Activated T-cell treated with anti-CD3 and anti-CD28 coated beads, Interleukin-2, amount 50 U/mL, for 72 hours (primary cell): ENCODE measurements at places on chromosomes 3 and 15. TPM values are rescaled to one million over a fixed set of nuclear protein-coding genes. Genes with fewer than 3 reads are reported as not detected.
A peak's percentile ranks its signal among the peaks of the same experiment; 100 is the strongest.

GMPPB gene
- total RNA-seq, result 33.4 TPM

GRCh38 chr3:177679568-177680471, 482.5 kb upstream of the TBL1XR1 start:
- H3K27ac ChIP-seq, result peak overlapping the region; percentile 10
- H3K27me3 ChIP-seq, result no peaks in the 10 kb centered on the region
- peak overlapping the region; percentile 45 for H3K4me3 ChIP-seq
- DNase-seq, result peak; percentile 35
- peaks cover 29% of the 10 kb centered on the region for H3K4me1 ChIP-seq

DNA sequence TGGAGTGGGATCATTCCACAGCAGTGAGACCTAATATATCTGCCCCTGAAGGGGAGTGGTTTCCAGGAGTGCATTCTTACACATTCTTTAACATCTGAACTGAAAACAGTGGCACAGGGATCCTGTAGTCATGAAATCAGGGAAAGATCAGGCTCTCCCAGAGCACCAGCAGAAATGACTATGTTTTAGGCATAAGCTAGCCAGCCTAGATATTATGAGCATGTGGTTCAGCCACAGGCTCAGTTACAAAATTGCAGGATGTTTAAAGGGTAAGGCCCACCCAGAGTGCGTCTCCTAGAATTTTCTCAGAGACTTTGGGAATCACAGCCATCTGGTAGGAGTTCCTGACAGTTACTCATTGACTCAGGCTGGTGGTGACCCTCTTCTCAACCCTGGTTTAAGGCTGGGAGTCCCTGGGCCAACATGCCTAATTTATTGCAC, 20.9 kb downstream of the FSTL1 start:
- no peaks in the 10 kb centered on the region for H3K4me1 ChIP-seq
- H3K36me3 ChIP-seq, result no peaks in the 10 kb centered on the region
- no peak overlapping the region for H3K27ac ChIP-seq
- DNase-seq, result no peak
- peaks cover 19% of the 10 kb centered on the region for H3K27me3 ChIP-seq

EPB42 gene
- total RNA-seq, result not detected

TF gene
- 1.9 TPM for total RNA-seq

SPATA12 gene
- not detected for total RNA-seq

GRCh38 chr15:68195336-68196112, 9.6 kb downstream of the CALML4 start:
- H3K27me3 ChIP-seq, result no peaks in the 10 kb centered on the region
- no peaks in the 10 kb centered on the region for H3K4me1 ChIP-seq
- peaks cover 5% of the 10 kb centered on the region for H3K36me3 ChIP-seq
- peak overlapping the region; percentile 41 for H3K27ac ChIP-seq
- DNase-seq, result no peak

MYRIP gene
- not detected for total RNA-seq

DNA sequence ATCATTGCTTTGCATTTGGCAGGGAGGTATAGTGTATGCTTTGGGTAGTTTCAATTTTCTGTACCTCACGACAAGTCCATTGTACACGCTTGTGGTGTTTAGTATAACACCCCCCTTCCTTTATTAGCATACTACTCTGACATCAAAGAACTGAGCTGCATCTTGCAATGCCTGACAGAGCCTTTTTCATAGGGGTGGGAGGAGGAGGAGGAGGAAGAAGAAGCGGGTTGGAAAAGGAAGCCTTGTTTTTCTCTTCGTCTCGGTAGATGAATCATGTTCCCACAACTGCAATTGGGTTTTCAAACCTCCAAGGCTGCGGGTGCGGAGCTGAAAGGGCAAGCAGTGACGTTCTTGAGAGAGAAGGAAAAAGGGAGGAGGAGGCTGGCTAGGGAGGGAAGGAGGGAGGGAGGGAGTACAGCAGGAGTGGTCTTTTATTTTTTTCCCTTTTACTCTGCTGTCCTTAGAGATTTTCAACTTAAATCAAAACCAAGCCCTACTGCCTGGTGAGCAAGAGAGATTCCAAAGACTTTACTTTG, 175.7 kb downstream of the KLHL25 start:
- no peaks in the 10 kb centered on the region for H3K27me3 ChIP-seq
- H3K4me1 ChIP-seq, result peaks cover 28% of the 10 kb centered on the region
- no peak overlapping the region for H3K4me3 ChIP-seq
- no peaks in the 10 kb centered on the region for H3K36me3 ChIP-seq
- no peak overlapping the region for H3K27ac ChIP-seq

ILDR1 gene
- 0.28 TPM for total RNA-seq

DNA sequence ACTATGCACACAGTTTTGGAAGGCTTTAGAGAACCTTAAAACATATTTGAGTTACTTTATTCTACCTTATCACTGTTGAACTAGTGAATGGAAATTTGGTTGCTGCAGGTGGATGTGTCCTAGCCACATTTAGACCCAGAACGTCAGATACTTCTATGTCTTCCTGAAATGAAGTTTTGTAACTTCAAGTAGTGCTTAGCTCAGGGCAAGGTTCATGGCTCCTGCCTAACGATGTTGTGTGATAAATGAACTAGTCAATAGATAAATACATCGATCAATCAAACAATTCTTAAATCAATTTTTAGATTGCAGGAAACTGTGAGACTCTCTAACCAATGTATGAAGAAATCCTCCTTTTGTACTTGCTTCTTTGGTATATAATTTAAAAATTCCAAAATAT, 37.2 kb upstream of the TM4SF4 start:
- H3K4me3 ChIP-seq, result no peak overlapping the region
- no peaks in the 10 kb centered on the region for H3K4me1 ChIP-seq
- no peak for DNase-seq
- no peak overlapping the region for H3K27ac ChIP-seq
- peaks cover 7% of the 10 kb centered on the region for H3K27me3 ChIP-seq
- no peaks in the 10 kb centered on the region for H3K36me3 ChIP-seq

DNA sequence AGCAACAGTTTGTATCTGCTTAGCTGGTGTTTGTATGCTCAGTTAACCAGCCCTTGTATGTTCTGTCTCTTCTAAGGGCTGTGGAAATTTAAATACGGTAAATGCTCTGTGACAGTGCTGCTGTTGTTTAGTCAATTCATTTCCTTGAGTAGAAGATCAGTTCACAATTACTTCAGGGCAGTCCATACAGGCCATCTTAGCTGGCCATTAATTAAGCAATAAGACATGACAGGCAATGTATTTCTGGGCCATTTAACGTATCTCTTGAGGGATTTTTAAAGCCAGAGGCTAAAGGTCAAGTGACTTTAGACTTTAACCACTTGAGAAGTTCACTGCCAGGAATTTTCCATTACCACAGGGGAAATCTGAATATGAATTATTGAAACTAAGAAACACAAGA, 351.8 kb downstream of the ZIC1 start:
- H3K4me1 ChIP-seq, result no peaks in the 10 kb centered on the region
- H3K36me3 ChIP-seq, result no peaks in the 10 kb centered on the region
- no peak for DNase-seq
- no peak overlapping the region for H3K4me3 ChIP-seq

- H3K36me3 ChIP-seq, result peaks cover 33% of the 10 kb centered on the region
- H3K4me3 ChIP-seq, result peak overlapping the region; percentile 99
- H3K27ac ChIP-seq, result peak overlapping the region; percentile 100
- no peaks in the 10 kb centered on the region for H3K27me3 ChIP-seq
- peak; percentile 49 for DNase-seq
- H3K4me1 ChIP-seq, result peaks cover 66% of the 10 kb centered on the region
Observed at GRCh38 chr3:69197922-69198530, 75.6 kb upstream of the LMOD3 start.

GRCh38 chr15:42048821-42049200, 28.0 kb upstream of the PLA2G4E start:
- no peak overlapping the region for H3K27ac ChIP-seq
- H3K36me3 ChIP-seq, result no peaks in the 10 kb centered on the region
- DNase-seq, result no peak
- H3K4me3 ChIP-seq, result no peak overlapping the region
- H3K4me1 ChIP-seq, result peaks cover 5% of the 10 kb centered on the region

GRCh38 chr3:54228806-54229205, 106.5 kb downstream of the CACNA2D3 start:
- no peaks in the 10 kb centered on the region for H3K36me3 ChIP-seq
- no peaks in the 10 kb centered on the region for H3K4me1 ChIP-seq

KLF15 gene
- total RNA-seq, result 1.0 TPM

DNASE1L3 gene
- not detected for total RNA-seq

GRCh38 chr15:25397100-25397499, 41.7 kb downstream of the UBE3A start:
- peak overlapping the region; percentile 25 for H3K27ac ChIP-seq
- H3K4me1 ChIP-seq, result peaks cover 12% of the 10 kb centered on the region
- peaks cover 34% of the 10 kb centered on the region for H3K36me3 ChIP-seq
- H3K27me3 ChIP-seq, result no peaks in the 10 kb centered on the region
- no peak overlapping the region for H3K4me3 ChIP-seq
- no peak for DNase-seq

GRCh38 chr15:65339416-65339815, 34.9 kb downstream of the RNU5B-1 start:
- H3K36me3 ChIP-seq, result no peaks in the 10 kb centered on the region
- H3K4me1 ChIP-seq, result no peaks in the 10 kb centered on the region
- no peak overlapping the region for H3K4me3 ChIP-seq
